NCI-H187 (cell line): ENCODE measurements at places on chromosomes 2 and 18.

GRCh38 chr18:8045160-8045883, 478.2 kb downstream of the PTPRM start:
- DNase-seq = no peak

DNA sequence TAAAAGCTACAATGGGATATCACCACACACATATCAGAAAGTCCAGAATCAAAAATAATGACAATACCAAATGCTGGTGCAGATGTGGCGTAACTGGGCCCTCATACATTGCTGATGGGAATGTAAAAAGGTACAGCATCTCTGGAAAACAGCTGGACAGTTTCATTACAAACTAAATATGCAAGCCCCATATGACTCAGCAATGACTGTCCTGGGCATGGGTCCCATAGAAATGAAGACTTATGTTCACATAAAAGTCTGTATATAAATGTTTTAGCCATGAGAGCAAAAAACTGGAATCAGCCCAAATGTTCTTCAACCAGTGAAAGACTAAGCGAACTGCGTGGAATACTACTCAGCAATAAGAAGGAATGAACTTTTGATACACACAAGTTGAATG, 56.7 kb downstream of the ALPK2 start:
- no peak for DNase-seq

GRCh38 chr18:56267334-56267733, 371.1 kb downstream of the TXNL1 start:
- no peak for DNase-seq

DNA sequence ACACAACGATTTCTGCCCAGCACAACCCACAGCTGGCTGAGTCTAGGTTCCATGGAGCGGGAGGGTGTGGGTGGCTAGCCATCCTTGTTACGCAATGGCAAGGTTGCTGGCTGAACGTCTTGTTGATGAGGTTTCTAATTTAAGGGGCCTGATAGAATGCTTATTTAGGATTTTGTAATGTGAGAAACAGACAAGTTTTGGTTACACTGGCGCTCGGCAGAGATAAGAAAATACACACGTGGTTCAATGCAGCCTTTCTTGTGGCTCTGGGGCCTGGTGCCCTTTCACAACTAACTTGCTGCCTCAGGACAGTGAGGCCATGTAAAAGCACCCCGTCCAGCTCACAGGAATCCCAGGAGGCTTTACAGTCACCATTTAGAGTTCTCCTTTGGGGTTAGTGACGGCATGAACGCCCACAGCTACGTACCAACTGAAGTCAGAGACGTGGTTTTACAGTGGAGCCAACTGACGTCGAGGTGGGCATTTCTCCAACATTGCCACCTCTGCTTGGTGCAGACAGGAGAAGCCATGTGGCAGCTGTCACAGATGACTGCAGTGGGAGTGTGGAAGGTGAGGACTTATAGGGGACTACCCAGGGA, 29.7 kb upstream of the PIEZO2 start:
- DNase-seq = no peak
